ENCODE measurements at places on chromosomes 3 and 15. TPM values are rescaled to one million over a fixed set of nuclear protein-coding genes. Genes with fewer than 3 reads are reported as not detected.

The CASR gene
- not detected for total RNA-seq

GRCh38 chr3:18725668-18726407, 300.7 kb upstream of the SATB1 start:
- no peak for DNase-seq

The WDR49 gene
- total RNA-seq = 13.9 TPM

DNA sequence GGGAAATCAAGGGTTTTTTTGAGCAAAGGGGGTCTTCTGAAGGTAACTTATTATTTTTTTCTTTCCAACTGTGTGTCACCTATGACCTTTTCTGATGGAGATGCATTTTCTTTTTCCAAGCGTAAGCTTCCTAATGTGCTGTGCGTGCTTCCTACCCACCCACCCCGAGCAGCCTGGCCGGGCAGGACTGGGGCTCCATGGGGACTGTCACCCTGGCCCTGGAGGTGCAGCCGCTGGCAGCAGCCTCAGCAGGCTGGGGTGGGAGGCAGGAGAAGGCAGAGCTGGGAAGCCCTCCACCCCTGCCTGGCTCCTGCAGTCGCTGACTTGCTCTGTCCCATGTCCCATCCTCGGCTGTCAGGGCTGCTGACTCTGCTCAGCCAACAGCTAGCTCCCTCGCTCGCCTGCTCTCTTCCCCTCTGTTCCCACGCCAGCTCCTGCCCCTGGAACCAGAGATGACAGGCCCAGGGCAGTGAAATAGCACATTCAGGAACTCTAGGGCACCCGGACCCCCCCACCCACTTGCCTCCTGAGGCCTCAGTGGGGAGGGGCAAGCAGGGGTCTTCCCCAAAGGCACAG, 21.4 kb downstream of the IDH2 start:
- no peak for DNase-seq

DNA sequence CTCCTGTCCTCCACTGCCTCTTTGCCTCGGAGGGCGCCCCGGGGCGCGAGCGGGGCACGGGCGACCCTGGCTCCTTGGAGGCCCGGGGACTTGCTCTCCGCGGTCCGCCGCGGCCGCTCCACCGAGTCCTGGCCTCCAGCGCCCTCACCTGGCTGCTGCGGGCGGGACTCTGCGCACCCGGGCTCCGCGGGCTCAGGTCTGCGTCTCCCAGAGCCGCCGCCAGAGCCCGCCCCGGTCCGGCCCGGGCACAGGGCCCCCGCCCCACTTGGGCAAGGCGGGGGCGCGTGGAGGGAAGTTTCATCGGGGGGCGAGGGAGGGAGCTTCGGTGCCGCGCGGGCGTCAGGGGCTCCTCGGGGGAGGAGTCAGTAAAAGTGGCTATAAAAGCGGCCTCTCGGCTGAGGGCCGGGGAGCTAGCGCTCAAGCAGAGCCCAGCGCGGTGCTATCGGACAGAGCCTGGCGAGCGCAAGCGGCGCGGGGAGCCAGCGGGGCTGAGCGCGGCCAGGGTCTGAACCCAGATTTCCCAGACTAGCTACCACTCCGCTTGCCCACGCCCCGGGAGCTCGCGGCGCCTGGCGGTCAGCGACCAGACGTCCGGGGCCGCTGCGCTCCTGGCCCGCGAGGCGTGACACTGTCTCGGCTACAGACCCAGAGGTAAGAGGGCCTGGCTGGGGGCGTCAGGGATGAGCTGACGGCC, at the start of gene CEMIP:
Gene CEMIP (plus strand): TSS at position 407 of the 694 bp plus-strand sequence. CDS start 94,510 bp downstream, outside the sequence.
- DNase-seq = peak; percentile 80

DNA sequence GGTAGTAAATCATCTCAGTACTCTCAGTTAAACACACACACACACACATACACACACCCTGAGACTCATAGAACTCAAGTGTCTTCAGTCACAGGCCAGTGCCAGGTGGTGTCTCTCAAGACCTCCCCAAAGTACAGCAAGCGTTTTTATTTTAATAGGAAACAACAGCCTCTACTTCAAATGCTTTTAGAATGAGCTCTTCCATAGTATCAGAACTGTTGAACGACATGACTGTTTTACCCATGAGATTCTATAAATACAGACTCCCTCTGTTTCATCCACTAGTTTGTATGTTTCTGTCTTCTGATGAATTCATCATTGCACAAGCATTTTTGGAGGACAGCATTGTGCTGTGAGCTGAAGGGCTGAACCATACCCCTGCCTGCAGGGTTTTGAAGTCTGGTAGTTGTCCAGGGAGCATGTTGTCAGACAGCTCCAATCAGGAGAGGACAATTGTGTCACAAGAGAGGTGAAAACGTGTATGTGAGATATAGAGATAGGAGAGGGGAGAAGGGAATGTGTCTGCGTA, 201.0 kb upstream of the BCL6 start:
- DNase-seq = no peak

GRCh38 chr3:38992117-38992760, 59.5 kb downstream of the SCN11A start:
- no peak for DNase-seq

GRCh38 chr3:88589138-88589537, 439.4 kb downstream of the C3orf38 start:
- no peak for DNase-seq

- no peak for DNase-seq
These were observed 39.5 kb downstream of the OXSR1 start for GRCh38 chr3:38204599-38205471.

The B4GALT4 gene
- total RNA-seq = 13.5 TPM

- no peak for DNase-seq
These were observed 85.1 kb downstream of the DUT start for GRCh38 chr15:48416301-48416700.

DNA sequence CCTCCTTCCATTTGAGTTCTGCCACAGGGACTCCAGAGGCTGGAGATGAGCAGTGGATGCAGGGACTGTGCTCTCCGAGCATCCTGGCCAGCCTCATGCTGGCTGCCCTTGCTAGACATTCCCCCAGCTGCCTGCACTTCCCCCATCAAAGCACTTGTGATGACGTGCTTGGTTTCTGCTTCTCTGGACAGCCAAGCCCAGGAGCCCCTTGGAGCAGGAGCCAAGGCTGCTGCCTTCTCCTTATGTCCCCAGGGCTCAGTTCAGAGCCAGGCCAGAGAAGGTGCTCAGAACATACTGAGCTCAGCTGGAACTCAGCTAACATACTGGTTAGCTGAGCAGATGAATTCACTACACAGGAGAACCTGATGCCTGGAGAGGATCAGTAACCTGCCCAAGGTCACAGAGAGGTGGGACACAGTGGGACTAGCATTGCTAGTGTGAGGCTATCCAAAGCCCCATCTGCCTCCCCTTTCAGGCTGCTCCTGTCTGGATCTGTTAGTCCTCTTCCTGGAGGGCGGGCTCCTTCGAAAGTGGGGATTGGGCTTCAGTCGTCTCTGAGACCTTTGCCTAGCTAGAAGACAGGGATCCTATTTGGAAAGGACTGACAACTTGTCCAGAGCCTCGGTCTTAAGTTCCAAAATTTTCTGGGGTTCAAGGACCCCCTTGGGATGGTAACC, 4.3 kb downstream of the PCBP4 start:
- DNase-seq = no peak

The HRH1 gene
- 6.4 TPM for total RNA-seq

The MASP1 gene
- 4.3 TPM for total RNA-seq

The LRRN1 gene
- 2.0 TPM for total RNA-seq

DNA sequence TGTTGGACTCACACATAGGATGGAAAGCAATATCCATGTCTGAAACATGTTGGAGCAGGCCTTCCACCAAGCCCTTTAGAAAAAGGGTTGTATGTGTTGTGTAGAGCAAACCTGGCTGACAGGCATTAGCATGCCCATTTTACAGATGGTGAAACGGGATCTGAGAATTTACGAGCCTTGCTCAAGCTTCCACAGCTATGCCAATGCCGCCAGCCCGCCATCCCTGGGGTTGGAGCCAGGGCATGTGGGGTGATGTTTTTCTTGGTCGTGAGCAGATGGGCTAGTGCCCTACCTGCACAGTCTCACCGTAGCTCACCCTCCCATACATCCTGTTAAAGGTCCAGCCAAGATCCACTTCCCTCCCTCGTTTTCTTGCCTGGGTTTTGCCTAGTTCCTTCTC, 97.5 kb upstream of the TLE3 start:
- DNase-seq = no peak

DNA sequence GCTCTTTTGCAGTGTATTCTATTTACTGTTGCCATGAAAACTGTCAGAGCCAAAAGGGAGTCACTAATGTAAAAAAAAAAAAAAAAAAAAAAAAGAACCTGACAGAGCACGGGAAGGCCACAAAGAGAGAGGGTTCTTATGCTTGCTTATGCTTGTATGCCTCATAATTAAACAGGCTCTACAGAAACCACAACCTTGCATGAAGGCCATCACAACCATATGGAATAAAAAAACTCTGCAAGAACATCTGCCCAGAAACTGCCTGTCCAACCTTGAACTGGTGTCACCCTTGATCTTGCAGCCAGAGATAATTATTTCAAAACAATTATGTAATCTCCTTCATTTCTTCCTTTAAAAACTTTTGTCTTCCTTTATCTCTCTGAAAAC, 50.1 kb downstream of the CFAP20DC start:
- DNase-seq = no peak

GRCh38 chr15:66948294-66948693, 117.1 kb upstream of the SMAD3 start:
- no peak for DNase-seq

Data from lower lobe of right lung (tissue), 2 donors.